Endothelial cell (in vitro differentiated cells): ENCODE measurements at places on chromosomes 5 and 9. TPM values are rescaled to one million over a fixed set of nuclear protein-coding genes. Genes with fewer than 3 reads are reported as not detected.

DNA sequence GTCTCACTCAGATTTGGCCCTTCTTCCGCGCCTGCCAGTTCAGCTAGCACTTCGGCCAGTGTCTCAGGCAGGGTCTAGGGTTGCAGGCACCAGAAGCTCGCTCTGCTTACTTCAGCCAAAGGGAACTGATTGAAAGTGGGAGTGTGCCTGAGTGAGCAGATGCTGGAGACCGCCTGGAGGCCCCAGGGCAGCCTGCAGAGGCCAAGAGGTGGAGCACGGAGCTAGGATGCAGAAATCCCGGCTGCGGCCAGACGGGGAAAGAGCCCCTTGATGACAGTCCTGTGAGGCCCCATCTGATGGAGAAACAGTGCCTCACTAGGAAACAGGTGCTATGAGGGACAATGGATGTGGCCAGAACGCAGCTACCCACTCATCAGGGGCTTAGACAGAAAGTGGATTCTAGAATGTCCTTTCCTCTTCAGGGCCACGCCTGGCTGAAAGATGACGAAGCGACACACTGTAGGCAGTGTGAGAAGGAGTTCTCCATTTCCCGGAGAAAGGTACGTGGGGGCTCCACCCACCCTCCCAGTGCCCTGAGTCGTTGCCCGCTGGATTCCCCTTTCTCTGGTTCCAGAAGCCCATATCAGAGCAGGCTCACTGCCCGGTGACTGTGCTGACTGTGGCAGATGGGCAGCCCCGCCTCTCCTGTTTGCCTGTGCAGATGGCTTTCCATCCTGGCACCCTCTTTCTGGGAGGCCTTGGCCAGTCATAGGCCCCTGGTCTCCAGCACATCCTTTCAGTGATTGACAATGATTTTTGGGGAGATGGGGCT is 16.1 kb downstream of the HNRNPH1 start:
- DNase-seq, result no peak

GNA14 gene
- 10.6 TPM for total RNA-seq

- DNase-seq, result no peak
Observed at GRCh38 chr5:154351566-154351965, 94.2 kb upstream of the SAP30L start.

DNA sequence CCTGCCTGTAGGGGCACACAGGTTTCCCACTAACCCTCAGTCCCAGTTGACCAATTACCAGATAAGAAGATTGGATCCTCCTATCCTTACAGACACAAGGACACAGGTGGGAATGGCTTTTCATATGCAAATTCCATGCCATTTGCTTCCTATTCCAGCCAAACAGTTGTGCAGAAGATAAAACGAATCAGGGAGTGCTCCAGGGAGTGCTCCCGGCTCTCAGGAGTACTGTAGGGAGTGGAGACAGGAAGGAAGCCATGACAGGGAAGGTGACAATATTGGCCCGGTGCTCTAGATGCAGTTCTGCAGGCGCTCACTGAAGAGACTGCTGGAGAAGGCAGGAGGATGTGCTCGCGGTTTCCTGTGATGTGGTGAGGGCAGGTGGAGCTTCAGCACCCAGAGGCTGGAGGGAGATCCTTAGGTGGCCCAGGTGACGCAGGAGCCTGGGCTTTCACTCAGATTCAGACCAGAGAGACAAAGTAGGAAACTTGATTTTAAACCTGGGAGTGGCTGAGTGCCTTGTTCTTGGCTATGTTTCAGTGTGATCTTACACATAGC is 260.0 kb downstream of the AUH start:
- no peak for DNase-seq

DNA sequence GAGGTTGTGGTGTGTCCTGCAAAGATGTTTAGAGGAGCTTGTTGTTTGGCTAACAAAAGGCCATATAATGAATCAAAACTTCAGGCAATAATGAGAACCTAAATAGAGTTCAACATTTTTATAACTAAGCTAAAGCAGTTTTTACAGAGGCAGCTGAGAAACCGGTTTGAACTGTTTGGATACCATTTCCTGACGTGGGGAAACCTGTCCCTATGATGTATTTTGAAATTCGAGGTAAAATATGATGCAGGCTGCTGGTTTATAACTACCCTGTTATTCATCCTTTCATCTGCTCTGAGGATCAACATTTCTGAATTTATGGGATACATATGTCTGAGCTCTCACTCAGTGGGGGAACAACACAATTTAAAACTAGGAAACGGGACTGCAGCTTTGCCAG is 289.5 kb upstream of the IRX2 start:
- DNase-seq, result no peak

DNA sequence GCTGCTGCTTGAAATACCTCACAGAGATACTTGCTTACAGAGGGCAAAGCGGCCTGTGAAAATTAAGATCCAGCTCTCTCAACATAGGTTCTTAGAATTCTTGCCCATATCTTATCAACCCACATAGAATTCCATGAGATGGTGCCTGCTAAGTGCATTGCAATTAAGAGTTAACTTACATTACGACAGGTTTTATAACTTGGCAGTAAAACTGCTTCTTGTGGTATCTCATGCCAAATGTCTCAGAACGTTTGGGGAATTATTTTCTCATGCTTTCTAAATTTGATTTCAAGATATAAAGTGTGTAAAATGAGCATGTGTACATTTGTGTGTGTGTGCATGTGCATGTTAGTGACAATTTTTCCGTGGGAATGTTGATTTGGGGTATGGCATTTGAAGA is 261.2 kb downstream of the SAXO1 start:
- no peak for DNase-seq

GRCh38 chr5:17482790-17483189 is 15.2 kb upstream of the TAF11L2 start:
- DNase-seq, result no peak

GRCh38 chr9:1960342-1961042 is 54.7 kb upstream of the SMARCA2 start:
- DNase-seq, result no peak
